Fibroblast of villous mesenchyme (primary cell): ENCODE measurements at places on chromosomes 16 and 17.
A peak's percentile ranks its signal among the peaks of the same experiment; 100 is the strongest.

- no peak for DNase-seq
These were observed 56.7 kb downstream of the TBX4 start for GRCh38 chr17:61508912-61509311.

- DNase-seq, result no peak
These were observed 23.6 kb downstream of the SDR42E1 start for GRCh38 chr16:81987706-81988105.

- DNase-seq, result peak; percentile 66
These were observed at the start of gene LDHD for GRCh38 chr16:75116081-75116910. Gene LDHD, minus strand, starts transcription at chr16:75116780. Its CDS starts 60 bp downstream, at chr16:75116720.

- no peak for DNase-seq
These were observed 13.3 kb downstream of the TSPOAP1 start for GRCh38 chr17:58315281-58315711.

DNA sequence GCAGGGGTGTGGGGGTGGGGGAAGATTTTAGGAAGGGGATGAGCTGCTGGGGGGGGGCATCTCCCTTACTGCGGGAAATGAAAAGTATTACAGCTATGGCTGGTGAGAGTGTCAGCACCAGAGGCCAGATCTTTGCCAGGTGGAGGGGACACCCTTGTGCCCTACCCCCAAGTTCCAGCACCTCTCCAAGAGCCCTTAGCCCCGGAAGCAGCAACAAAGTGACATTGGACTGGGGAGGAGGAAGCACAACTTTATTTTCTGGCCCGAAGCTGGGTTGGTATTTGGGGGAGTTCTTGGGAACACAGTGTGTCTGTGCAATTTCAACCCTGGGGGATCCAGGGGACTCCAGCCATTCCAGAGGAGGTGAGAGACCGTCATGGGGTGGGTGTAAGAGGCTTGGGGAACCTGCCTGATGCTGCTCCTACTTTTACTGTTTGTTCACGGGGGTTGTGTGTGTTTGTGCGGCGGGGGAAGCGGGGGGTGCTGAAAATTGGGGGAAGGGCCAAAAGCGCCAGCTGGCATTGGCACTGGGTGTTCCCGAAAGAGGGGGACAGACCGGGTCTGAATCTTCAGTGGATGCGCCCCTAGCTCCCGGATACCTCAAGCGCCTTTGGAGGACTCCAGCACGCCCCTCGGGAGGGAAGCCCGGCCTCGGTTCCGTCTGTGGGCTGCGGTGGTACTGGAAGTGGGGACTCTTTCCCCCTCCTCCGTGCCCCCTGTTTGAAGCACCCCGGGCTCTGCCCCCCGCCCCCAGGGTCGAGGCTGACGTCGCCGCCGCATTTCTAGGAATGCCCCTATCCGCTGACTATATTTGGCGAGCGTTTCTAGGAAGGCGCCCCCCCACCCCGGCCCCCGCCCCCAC is 230.3 kb downstream of the MRTFB start:
- peak; percentile 37 for DNase-seq

DNA sequence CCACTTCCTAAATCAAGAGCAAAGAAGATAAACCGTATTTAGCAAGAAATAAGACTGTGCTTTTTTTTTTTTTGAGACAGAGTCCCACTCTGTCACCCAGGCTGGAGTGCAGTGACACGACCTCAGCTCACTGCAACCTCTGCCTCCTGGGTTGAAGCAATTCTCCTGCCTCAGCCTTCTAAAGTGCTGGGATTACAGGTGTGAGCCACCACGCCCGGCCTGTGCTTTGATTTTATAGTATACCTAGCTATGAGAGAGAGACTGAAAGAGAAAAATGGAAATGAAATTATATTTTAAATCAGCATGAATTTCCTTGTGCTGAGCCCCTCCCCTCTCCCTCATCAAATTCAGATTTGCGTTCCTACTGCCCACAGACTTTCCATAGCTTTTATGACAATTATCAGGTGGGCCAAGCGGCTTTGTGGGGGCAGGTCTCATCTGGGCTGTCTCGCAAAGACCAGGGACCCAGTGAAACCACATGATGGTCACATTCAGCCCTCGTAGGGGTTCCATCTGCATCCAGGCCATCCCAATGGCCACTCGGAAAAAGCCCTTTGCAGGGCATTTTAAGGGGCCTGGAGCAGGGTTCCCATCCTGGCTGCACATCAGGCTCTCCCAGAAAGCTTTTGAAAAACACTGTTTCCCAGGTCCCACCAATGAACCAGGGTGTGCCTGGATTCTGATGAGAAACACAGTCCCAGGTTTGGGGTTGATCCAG is 8.5 kb downstream of the CACNG1 start:
- DNase-seq, result no peak

- no peak for DNase-seq
These were observed 20.1 kb downstream of the USP6 start for GRCh38 chr17:5135726-5136579.

DNA sequence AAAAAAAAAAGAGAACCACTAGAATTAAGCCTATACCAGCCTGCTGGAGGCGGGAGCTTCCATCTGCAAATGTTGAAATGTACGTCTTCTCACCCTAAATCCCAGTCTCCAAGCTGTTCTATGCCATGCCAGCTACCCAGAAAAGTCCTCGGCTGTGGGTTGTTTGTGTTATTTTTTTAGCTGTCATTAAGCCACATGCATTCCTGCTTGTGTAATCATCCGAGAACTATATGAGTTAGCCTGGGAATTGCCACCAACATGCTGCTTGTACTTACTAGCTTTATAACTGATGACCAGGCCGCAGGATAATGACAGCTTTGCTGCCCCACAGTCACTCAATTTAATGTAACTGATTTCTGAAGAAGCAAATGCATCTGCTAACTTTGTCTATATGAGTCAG is 313.9 kb upstream of the SALL1 start:
- peak; percentile 29 for DNase-seq

DNA sequence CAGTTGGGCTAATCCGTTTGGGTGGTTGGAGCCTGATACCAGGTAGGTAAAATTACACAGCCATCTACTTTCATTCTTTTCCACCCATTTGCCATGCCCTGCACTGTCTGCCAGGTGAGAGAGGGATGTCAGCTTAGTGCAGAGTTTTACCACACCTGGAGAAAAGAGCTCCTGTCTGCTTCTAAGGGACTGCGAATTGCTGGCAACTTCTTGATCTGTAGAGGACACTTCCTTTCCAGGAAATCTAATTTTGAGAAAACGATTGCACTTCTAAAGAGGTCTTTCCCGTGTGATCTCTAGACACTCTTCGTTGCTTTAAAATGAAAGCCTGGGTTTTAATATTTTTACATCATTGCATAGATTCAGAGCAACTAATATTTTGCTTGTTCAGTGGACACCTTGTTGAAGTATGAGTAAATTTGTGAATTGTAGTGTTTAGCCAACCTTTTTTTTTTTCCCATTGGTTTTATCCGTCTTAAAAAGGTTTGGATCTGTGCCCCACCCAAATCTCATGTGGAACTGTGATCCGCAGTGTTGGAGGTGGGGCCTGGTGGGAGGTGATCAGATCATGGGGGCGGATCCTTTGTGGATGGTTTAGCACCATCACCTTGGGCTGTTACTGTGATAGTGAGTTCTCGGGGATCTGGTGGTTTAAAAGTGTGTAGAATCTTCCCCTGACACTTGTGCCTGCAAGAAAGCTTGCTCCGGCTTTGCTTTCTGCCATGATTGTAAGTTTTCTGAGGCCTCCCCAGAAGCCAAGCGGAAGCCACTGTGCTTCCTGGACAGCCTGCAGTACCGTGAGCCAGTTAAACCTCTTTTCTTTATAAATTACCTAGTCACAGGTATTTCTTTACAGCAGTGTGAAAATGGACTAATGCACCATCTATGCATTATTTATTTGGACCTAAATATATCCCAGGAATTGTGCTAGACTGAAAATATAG is 104.6 kb downstream of the PRKCA start:
- DNase-seq, result no peak

DNA sequence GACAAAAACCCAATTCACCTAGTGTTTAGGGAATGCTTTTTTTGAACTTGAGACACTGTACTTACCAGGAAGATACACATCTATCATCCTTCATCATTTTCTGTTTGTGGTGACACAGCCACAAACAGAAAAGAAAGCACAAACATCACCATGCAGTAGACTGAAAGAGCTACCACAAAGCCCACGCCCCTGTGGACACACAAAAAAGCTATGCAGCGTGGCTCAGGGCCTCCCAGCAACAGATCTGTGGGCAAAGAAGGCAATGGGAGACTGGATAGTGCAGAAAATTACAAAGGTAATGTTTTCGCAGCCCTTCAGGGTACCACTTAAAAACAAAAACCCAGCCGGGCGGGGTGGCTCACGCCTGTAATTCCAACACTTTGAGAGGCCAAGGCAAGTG is 9.6 kb downstream of the COTL1 start:
- DNase-seq, result no peak

DNA sequence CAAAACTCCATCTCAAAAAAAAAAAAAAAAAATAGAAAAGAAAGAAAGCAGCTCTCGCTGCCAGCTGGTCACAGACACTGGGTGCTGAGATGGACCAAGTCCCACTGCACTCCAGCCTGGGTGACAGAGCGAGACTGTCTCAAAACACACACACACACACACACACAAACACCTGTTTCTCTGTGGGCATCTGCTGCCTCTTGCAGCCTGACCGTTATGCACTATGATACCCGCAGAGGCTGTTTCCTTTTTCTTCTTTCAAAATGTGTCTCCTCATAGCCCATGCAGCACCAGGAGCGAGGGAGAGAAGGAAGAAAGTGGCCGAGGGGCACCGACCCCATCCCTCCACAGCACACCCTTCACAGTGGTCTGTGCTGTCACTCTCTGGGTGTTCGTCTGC is 36.9 kb upstream of the KLHDC4 start:
- DNase-seq, result no peak

DNA sequence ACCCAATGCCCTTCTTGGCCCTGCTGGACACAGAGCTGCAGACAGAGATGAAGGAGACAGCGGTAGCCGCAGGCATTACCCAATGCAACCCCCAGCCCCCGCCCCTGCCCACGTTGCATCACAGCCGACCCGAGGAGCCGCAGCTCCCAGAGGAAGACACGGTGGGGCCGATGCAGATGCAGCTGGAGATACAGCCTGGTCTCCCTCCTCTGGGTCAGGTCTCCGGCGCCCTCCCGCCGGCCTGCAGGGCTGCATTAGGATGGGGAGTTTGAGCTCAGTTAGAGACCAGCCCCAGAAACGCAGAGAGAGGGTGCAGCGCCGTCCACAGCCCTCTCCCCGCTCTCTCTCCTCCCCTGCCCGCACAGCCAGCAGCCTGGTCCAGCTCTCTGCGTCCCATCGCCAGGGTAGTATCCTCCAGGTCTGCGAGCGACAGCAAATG is 19.4 kb upstream of the UBE2I start:
- peak; percentile 16 for DNase-seq

DNA sequence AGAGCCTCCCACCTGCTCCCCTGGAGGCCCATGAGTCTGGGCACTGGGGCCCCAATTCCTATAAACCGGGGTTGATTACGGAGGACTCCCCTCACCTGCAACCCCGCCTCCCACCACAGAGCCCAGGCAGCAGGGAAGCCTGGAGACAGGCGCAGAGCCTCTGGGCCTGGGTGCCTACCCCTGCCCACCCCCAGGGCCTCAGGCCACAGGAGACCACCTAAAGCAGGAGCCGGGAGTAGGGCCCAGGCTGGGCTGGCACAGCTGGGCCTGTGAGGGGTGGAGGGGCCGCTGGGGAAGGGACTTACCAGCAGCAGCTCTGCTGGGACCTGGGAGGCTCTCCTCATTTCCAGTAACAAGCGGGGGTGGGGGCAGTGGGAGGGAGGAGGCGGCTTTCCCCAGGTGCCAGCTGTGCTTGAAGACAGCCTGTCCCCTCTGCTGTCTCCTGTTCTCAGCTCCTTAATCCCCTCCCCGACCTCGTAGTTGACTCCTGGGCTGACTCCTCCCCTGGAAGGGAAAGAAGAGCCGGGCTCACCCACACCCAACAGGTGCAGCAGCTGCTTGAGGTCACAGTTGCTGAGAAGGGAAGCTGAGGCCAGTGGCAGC is 46.8 kb downstream of the TMEM235 start:
- peak; percentile 34 for DNase-seq

GRCh38 chr17:64382061-64382583 is 8.5 kb downstream of the PECAM1 start:
- DNase-seq, result no peak

DNA sequence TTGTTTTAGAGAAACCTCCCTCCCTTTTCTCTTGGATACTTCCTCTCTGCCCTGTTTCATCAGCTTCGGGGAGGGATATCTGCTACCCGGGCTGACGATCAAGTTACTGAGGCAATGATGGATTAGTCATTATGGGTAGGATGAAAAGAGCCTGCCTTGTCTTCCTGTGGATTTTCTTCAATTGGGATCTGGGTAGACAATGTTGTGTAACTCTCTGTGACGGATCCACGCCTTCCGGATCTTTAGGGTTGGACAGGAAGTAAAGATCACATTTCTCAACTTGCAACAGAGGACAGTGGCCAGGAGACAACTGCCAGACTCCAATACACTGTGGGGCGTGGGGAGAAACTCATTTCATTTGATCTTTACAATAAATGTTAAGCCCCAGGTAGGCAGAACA is 11.3 kb upstream of the CHST6 start:
- peak; percentile 82 for DNase-seq

- no peak for DNase-seq
These were observed 7.5 kb downstream of the FLOT2 start for GRCh38 chr17:28889996-28890395.

DNA sequence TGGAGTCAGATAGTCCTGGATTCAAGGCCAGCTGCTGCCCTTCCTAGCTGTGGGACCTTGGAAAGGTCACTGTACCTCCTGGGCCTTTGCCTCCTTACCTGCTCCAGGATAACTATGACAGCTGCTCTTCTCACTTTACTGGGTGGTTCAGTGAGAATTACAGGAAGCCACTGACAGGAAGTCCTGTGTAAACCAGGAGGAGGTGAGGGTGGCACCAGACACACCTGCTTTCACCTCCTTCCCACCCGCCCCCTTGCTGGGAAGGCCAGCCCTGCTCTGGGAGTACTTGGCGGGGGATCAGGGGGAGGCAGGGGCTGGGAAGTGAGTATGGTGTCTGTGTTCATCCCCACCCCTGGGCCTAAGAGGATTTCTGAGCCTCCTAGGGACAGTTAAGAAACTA is 42.6 kb downstream of the CPNE2 start:
- no peak for DNase-seq

- no peak for DNase-seq
These were observed 548 bp upstream of the DYNC1LI2 start for GRCh38 chr16:66751992-66752322.

DNA sequence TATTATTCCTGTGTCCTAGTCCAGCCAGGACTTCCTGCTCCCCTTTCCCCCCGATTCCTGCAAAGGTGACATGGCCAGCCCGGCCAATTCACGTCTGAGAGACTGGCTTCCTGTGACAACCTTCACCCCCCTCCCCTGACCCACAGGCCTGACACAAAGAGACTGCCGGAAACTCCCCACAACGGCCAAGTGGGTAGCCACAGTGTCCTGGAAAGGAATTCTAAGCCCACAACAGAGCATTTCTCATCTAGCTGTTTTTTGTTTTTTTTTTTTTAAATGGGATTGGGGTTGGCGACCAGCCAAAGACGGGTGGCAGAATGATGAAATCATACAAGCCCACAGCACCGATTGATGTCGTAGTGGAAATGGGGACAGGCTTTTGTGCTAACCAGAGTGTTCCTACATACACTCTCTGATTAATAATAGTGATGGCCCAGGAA is 2.8 kb upstream of the XAF1 start:
- peak; percentile 84 for DNase-seq

GRCh38 chr17:35238821-35239220 is 4.1 kb upstream of the SLFN5 start:
- peak; percentile 48 for DNase-seq
